ENCODE measurements at places on chromosomes 5 and 9.

- DNase-seq: no peak
These were observed 1.7 kb upstream of the RXRA start for GRCh38 chr9:134324359-134325095.

- no peak for DNase-seq
These were observed 54.9 kb upstream of the ZSWIM6 start for GRCh38 chr5:61277190-61277589.

GRCh38 chr9:77896938-77897667, 134.5 kb downstream of the GNAQ start:
- DNase-seq: no peak

DNA sequence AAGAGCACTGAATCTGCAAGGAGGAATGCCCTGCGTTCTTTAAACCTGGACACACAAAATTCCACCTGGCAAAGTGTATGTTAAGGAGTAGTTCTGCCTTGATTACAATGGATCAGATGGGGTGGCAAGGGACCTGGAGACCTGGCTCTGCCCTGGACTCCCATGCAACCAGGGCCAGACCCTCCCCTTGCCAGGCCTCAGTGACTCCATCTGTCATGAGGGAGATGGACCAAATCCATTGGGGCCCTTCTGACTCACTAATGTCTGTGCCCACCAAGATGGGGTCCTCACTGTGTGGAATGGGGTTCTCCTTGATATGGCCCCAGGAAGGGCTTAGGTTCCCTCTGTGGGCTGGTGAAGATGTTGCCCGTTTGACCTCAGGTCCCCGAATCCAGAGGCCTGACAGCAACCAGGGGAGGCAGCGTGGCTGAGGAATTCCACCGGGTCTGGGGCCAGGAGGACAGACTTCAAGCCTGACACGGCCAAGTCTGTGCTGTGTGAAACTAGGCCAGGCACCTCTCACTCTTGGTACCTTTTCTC, 100.3 kb downstream of the PAX5 start:
- peak; percentile 34 for DNase-seq

DNA sequence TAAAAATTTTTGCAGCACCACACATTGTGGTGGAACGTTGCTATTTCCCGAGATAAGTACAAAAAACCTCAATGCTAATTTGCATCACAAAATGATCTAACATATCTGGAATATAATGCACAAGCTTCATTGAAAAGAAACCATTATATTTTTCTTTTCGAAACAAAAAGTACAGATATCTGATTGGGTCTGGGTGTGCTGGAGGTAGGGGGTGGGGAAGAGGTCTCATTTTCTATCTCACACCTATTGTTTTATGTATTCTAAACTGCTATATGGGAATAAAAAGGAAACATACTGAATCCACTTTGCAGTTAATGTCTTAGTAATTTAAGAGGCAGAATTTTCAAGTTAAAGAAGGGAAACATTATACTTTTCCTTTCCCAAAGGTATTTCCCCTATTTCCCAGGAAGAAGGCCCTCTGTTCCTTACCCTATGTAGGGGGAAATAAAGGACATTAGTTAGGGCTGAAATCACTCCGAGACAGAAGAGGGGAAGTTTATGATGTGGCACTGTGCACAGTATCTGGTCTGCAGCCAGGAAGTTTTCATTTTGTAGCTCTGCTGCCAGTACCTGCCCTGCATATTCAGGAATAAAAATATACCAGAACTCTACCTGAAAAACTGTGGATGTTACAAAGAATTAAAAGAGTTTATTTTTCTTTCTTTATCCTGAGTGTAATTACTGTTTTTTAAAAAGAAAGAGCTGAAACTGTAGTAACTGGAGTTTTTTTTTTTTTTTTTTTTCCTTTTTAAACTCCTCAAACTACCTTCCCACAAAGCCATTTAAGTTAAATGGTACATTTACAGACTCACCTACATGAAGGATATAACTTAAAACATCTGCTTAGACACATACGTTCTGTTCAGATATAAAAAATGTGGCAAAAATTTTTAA, 7.4 kb downstream of the MEF2C start:
- DNase-seq: no peak

DNA sequence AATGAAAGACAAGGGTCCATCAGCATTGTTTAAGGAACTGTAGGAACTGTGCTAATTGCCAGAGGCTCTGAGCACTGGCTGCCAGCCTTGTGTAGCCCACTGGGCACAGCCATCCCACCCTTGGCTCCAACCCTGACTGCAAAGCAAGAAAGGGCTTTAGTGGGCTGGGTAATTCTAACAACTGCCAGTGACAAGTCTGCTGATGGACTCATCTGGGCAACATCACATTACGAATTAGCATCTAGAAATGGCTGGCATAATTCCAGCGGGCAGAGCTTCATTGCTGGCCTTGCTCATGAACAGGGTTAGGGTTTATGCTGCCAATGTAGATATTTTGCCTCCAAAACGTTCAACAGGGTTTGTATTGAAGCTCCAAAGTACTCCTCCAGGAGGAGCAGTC, 326.9 kb downstream of the ARHGEF28 start:
- DNase-seq: no peak

GRCh38 chr5:154243736-154244135, 53.2 kb downstream of the GALNT10 start:
- DNase-seq: no peak

DNA sequence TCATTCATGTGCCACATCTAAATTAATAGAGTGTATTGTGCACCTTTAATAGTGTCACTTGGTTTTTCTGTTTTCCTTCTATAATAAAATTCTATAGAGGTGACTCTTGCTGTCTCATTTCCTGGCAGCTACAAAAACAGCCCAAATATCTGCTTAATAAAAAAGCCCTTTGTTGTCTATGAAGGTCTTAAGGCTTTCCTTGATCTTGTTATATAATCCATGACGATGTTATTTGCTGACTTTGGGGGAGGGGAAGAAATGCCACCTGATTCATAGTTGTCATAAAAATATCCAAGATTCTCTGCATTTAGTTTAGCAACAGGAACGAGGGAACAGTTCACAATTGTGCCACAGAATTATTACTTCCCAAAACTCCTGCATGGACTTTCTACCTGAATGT, 31.3 kb downstream of the CPEB4 start:
- DNase-seq: no peak

DNA sequence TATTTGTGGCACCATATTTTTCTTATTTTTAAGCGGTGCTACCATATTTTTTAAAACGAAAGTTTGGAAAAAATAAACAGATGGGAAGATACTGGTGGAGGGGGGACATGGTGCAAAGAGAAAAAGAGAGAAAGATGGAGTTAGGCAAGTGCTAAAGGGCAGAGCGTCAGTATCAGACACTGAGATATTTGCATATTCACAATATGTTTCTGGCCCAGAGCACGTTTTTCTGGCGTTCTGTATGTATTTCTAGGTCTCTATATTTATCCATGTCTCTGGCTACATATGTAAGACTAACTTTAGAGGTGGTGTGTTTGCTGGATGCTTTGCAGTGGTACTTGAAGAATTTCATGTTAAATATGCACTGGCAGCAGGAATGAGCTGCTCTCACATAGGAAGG, 414.0 kb downstream of the TLE4 start:
- no peak for DNase-seq

DNA sequence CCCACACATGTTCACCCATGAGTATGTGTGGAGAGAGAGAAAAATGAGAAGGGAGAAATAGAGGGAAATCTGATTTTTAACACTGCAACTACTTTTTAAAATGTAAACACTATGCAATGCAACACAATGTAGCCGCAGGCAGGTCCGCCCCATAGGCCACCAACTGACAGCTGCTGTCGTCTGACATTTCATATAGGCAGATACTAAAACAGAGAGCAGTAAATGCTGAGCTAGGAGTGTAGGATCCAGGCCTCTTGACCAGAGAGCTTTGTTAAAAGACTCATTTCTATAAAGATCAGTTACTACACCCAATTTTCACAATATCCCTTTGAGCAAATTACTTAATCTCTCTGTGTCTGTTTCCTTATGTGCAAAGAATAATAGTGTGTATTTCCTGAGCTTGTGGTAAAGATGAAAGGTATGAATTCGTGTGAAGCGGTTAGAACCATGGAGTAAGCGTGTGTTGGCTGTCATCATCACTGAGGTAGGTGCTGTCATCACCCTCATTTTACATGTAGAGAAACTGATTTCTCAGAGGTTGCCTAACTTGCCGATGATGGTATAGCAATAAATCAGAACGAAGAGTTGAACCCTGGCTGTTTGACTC, 55.2 kb upstream of the PDE8B start:
- DNase-seq: no peak

DNA sequence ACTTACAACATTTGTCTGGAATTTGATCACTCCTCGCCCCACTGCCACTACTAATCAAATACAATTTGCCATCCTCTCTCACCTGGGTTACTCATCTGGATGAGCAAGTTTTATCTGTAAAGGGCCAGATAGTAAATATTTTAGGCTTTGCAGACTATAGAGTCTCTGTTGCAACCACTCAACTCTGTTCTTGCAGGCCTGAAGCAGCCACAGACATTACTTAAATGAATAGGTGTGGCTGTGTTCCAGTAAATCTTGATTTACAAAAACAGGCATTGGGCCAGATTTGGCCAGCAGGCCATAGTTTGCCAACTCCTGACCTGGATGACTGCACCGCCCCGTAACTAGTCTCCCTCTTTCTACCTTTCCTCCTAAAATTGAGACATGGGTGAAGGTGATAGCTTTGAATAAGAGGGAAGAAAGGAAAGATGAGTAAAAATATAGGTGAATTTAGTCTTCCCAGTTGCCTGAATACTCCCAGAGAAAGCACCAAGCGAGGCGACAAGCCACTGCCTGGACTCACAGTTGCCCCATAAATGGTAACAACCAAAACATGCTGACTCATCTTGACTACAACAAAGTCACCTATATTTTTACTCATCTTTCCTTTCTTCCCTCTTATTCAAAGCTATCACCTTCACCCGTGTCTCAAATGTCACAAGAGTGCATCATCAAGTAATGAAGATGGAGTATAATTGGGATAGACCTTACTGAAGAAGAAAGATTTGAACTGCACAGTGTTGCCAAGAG, 32.5 kb upstream of the SCAMP1 start:
- DNase-seq: no peak

DNA sequence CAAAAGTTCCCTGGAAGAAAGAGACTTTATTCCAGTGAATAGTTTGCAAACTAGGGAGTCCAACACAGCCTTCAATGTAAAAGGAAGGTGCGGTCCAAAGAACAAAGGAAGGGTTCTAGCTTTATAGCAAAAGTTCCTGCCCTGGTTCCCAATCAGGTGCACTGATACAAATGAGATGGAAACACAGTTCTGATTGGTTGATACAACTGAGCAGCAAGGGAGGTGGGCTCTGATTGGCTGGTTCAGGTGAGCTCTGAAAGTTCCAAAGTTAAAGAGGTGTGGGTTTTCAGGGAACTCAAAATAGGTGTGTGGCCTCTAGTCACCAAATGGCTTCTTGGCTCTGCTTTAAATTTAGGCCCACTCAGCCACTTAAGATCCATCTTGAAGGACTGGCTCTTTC, 43.1 kb downstream of the P4HA2 start:
- DNase-seq: no peak

GRCh38 chr9:129071526-129072126, 9.3 kb upstream of the DOLPP1 start:
- no peak for DNase-seq

DNA sequence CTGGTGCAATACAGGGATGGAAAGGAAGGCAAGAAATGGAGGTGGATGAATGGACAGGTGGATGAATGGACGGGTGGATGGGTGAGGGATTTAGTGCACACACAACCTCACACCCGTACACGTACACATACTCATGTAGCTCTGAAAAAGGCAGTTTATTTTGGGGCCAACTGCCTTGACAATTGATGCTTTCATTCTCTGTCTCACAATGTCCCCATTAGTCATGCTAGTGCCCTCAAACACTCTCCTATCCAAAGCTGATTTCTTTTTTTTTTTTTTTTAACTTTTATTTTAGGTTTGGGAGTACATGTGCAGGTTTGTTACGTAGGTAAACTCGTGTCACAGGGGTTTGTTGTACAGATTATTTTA, 495.0 kb downstream of the DMAC1 start:
- no peak for DNase-seq

GRCh38 chr9:126692041-126692758, 78.5 kb downstream of the LMX1B start:
- DNase-seq: no peak

DNA sequence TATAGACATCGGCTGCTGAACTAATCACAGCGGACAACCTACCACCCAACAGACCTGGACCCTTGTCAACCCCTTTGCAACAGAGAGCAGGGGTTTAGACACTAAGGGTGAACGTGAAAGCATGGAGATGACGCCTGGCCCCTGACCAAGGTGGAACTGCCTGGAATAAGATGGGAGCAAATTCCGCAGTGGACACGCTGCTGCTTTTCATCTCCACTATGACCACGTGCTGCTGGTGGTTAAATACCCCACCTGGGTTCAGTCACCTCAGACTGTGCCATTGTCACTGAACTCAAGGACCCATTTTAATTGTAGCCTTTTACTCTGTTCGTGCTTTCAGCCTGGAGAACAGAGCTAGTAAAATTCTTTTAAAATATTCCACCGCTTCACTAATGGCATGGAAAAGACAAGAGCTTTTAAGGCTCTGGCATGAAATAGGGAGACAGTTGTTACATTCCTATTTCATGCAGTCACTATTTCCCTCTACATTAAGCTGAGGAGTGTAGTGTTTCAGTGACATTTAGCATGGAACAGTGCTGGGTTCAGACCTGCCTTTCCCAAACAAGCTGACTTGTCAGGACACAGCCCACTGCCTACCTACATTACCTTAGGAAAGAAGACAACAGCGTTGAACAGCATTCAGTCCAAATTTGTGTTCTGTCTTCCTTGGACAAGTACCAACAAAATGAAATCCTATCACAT, 96.8 kb downstream of the ANKRD18B start:
- DNase-seq: no peak

DNA sequence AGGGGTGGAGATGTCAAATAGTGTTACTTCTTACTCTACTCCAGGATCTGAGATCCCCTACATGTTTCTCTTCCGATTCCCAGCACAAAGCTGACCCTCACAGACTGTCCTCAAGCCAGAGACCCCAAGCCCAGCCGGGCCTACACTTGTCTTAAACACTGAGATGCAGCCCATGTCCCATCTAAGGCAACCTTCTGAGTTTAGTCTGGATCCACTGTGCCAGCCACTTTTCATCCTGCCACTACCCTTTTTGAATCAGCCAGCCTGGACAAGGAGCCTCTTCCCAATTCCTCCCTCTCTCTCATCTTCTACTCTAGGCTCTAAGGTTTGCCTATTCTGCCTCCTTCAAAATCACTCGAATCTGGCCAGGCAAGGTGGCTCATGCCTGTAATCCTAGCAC, 6.2 kb upstream of the MYORG start:
- no peak for DNase-seq

GRCh38 chr9:127694890-127695720, 11.7 kb upstream of the CFAP157 start:
- no peak for DNase-seq

GRCh38 chr9:73892335-73892734, 604.8 kb upstream of the RORB start:
- no peak for DNase-seq

- DNase-seq: peak; percentile 78
These were observed 27.6 kb downstream of the AQP7 start for GRCh38 chr9:33374634-33375237.

All from ecto neural progenitor cell (in vitro differentiated cells).